Stimulated activated naive CD4-positive, alpha-beta T cell treated with Interleukin-2 at 50 U/mL for 16 hours (primary cell): ENCODE measurements at places on chromosomes 7 and 10.

DNA sequence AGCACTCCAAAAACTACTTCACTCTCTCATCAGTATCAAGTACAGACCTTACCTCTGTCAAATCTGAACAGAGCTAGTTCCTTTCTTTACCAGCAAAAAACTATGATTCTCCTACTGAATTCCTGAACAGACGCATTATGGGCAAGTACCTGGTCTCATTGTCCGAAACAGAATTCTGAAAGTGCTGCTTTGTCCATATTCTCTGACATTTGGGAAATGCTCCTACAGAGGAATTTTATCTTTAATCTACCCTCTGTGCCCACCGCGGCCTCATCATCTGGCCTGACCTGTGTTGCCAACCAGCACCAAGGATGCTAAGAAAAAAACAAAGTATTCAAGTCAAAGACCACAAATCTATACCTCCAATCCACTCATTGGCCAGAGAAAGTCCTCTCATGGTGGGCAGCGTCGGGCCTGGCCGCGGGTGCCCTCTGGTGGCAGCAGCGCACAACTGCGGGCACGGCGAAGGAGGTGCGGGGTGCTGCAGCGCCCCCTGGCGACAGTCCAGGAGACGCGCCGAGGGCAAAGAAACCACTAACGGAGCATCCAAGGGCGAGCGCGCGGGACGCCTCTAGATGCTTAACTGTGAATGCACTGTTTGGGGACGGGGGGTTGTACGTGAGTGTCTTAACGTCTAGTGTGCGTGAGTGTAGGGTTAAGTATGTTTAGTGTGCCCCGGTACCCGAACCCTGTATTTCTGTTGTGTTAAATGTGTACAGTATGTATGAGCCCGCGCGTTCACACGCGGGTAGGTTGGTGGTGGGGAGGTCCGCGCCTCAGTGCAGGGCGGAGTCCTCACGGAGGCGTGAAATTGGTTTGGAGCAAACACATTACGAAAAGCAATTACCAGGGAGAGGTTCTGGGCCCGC, 5.0 kb upstream of the GBX1 start:
- peak; percentile 69 for DNase-seq

GRCh38 chr10:43347997-43348396, 23.4 kb upstream of the FXYD4 start:
- DNase-seq, result no peak

GRCh38 chr10:130363051-130363450, 226.9 kb downstream of the GLRX3 start:
- no peak for DNase-seq

- no peak for DNase-seq
Observed at GRCh38 chr7:125555916-125556315, 626.3 kb upstream of the POT1 start.
